RPMI8226 (cell line): ENCODE measurements at places on chromosomes 4 and X.

DNA sequence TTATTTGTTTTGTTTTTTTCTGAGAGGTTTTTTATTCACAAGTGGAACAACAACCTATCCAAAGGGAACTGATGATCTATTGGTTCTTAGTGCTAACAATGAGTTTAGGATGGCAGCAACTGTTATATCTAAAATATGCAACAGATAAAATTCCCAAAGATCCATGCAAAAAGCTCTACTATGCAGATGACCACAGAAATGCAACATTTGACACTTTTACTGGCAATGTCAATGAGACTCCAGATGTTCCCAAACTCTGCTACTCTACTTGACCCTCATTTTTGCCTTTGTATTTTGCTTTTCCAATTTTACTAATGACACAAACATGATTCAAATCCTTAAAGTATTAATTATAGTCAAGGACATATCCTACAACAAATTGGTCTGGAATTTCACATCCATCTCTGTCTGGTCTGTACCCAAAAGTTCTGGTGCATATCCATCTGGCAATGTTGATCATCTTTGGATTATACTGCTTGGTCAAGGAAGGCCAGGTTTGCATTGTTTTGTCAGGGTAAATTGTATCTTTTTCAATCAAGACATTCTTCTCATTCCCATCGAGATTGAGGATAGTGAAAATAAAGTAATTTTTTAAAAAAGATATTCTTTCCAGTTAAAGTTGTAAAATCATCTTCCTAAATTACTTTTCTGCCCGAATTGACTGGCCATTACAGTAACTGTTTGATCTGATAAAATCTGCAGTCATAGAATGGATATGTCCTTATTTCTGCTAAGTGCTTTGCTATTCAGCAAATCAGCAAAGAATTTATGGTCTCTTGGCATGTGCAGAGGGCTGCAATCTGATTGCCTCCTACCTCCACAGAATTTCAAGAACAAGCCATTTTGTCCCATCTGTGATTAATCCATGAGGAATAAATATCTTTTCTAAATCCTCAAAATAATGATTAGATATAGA, 73.6 kb downstream of the FGFBP1 start:
- DNase-seq: no peak

DNA sequence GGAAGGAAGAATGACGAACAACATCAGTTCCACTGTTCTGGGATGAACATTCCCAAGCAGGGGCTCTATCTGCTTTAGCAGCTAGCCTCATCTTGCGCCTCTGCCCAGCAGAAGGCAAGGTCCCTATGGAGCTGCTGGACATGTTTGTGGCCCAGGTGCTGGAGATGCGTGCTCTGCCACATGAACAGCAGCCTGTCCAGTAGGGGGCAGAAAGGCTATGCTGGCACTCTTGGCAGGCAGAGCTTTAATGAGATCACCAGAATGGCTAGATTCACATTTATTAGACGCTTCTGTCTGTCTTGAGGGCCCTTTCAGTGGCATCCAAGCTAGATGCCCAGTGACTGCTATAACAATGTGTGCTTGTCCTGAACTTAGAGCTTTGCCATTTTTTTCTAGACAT, 1826.0 kb downstream of the STIM2 start:
- DNase-seq: peak; percentile 18

DNA sequence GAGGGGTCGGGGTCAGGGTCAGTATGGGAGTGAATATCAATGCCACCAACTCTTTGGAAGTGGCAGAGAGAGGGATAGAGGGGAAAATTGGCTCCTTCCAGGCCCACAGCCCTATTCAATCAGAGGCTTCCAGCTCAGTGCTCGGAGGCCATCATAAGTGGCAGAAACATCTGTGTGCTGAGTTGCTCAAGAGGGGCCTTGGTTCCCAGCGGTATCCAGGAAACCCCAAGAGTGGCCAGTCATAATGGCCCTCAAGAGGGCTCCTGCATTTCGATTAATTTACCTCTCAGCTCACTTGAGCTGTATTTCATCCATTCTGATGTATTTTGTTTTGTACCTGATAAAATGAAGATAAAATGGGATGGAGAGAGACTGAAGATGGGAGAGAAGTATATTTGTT, 154.3 kb upstream of the EOLA2 start:
- no peak for DNase-seq

DNA sequence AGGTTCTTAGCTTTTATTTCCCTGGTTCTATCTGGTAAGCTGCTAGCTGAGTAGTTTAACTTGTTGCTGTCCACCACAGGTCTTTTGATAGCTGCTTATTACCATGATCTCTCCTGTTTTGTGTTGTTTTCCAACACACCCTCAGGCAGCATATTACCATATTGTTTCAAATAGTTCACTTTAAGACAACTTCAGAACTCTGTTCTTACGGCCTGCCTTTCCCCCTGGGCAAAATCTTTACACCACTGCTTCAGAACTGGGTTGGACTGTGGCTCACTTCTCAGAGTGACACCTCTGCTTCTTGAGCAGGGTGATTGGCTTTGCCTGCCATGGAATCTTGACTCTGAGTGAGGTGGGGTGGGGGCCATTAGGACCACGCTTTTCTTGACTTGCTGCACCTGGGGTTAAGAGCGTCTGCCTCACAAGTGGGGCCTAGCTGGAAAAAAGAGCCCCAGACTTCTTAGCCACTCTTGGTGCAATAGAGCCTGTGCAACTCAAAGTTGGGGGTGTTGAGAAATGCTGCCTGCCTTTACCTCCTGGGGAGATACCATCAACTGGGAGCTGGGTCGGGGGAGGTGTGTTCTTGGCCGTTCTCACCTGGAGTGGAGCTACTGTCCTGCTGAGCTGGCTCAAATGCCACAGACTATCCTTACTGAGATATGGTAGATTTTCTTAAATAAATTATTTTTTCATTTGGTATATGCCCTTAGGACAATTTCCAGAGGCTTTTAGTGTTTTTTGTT, 23.4 kb downstream of the USP9X start:
- no peak for DNase-seq

DNA sequence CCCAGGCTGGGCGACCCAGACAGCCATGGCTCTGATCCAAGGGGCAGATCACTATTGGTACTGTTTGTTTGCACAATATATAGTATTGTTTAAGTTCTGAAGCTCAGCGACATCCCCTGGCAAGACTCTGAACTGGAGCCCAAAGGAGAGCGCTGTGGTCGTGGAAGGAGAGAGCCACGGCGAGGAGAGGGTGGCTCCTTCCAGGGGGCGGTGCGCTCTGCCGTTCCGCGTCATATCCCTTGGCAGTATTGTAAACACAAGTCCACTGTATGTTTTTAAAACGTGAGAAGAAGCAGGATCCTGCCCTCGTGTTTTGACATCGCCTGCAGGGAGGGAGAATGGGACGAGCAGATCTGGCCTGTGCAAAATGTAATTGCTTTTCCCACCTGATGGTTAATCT, 185.5 kb downstream of the RAB28 start:
- DNase-seq: no peak

DNA sequence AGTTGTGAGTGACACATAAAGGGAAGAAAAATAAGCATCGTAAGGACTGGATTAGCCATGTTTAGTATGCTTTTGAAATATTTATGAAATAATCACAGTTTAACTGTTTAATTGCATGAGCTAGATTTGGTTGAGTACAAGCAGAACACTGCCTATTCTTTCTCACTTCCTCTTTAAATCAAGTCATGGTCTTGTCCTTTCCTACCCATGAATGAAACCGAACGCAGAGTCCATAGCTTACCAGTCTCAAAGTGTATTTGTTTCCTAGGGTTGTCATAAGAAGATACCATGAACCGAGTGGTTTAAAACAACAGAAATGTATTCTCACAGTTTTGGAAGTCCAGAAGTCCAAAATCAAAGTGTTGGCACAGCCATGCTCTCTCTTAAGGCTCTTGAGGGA, 684.0 kb upstream of the MAGEB2 start:
- no peak for DNase-seq

- DNase-seq: no peak
These were observed 7.4 kb downstream of the DOK7 start for GRCh38 chr4:3470244-3471097.

GRCh38 chr4:14125375-14126129, 498.0 kb upstream of the BOD1L1 start:
- no peak for DNase-seq

DNA sequence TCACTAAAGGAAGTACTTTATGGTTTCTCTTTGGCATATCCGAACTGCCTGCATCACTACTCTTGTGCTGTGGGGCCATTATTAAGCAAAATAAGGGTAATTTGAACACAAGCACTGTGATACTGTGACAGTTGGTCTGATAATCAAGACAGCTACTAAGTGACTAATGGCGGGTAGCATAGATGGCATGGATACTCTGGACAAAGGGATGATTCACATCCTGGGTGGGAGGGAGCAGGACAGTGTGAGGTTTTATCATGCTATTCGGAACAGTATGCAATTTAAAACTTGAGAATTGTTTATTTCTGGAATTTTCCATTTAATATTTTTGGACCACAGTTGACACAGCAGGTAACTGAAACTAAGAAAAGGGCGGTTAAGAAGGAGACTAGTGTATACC, 52.6 kb upstream of the CITED1 start:
- no peak for DNase-seq

GRCh38 chrX:130691576-130691975, 211.4 kb downstream of the ENOX2 start:
- no peak for DNase-seq

- DNase-seq: no peak
These were observed 198.7 kb downstream of the QDPR start for GRCh38 chr4:17313194-17313593.

GRCh38 chrX:150731795-150732194, 38.6 kb downstream of the MTMR1 start:
- DNase-seq: no peak

- DNase-seq: no peak
These were observed 615.4 kb upstream of the SMIM31 start for GRCh38 chr4:164138521-164138920.

DNA sequence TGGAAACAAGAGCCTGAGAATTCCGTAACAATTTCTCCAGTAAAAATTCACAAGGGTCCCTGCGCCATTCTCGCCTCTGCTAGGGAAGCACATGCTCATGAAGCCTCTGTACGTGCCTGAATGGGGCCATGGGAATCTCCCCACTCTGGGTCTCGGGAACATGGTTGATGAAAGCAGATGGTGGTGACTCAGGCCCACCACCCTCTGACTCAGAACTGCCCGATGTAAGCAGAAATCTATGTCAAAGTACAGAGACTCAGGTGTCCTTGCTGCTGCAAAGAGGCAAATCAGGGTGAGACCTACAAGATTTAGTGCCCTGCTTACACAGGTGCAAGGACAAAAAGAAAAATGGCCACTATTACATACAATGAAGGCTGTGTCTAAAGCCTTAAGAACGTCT, 65.0 kb downstream of the SCD5 start:
- no peak for DNase-seq

- no peak for DNase-seq
These were observed 609.3 kb downstream of the IL1RAPL1 start for GRCh38 chrX:29196501-29196900.

- peak; percentile 41 for DNase-seq
These were observed 1.8 kb downstream of the FGF5 start for GRCh38 chr4:80268081-80268823.

DNA sequence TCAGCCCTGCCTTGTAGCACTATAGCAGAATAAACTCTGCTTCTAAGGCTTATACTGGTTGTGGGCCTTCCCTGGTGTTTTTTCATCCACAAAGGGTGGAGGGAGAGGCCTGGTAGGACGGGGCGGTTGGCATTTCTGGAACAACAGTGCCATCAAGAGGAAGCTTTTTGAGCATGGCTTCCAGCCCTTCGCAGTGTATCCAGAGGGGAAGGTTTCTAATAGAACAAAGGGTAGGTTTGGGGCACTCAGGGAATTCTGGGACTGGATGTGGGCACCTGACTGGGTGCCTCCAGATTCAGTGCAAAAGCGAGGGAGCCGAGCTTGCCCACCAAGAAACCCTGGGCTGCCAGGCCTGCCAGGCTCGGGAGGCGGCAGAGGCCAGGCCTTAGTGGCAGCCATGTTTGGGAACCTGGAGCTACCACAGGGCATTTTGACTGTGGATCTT, 229.6 kb upstream of the AGTR2 start:
- peak; percentile 91 for DNase-seq

GRCh38 chrX:48689208-48689920, 5.8 kb downstream of the WAS start:
- no peak for DNase-seq

DNA sequence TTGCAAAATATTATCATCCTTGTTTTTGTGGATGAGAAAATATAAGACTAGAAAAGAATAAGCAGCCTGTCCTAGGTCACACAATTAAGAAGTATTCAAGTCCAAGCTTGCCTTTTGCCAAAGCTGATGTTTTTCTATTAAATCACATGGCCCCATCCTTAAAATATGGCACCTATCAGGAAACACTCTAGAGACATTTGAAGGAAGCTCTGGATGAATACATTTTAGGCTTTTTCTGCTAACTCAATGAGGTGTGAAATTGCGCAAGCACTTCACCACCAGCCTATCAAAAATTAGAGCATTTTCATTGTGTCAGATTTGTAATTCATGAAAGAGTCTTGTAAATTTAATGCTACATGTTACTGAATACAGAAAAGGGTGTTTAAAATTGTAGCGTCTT, 251.1 kb upstream of the MAD2L1 start:
- no peak for DNase-seq
